ENCODE measurements at places on chromosomes 2 and 18.

DNA sequence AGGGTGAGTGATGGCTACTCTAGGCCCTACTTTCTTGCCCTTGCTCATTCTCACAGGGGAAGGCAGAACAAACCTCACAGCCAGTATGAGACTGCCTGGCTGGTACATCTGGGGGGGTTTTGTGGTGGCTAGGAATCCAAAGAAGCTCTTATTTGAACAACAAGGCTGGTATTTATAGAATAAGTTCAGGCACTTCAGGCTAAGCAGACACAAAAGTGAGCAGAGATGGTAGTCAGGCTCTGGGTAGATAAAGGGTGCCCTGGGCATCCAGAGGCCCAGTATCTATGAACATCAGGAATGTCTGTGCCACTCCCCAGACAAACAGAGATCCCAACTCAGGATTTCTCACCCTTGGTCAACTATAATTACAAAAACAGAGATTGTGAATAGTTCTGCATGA lies 57.2 kb upstream of the RTN4 start:
- DNase-seq = no peak

GRCh38 chr18:31498574-31499524 lies 872 bp downstream of the DSG2 start:
- no peak for DNase-seq

- no peak for DNase-seq
Observed at GRCh38 chr2:115874427-115874826, 1432.0 kb downstream of the DPP10 start.

- DNase-seq = no peak
Observed at GRCh38 chr18:56003009-56003719, 415.2 kb upstream of the TCF4 start.

DNA sequence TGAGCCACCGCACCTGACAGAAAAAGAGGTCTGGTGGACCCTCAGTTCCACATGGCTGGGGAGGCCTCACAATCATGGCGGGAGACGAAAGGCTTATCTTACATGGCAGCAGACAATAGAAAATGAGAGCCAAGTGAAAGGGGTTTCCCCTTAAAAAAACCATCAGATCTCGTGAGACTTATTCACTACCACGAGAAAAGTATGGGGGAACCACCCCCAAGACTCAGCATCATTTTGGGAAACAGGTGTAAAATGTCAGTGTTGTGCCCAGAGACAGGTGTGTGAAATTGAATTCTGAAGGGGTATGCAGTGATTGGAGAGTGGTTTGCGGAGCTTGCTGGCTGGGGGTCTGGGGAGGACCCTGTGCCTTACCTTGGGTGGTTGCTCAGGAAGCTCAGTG lies 4.6 kb upstream of the D2HGDH start:
- no peak for DNase-seq

DNA sequence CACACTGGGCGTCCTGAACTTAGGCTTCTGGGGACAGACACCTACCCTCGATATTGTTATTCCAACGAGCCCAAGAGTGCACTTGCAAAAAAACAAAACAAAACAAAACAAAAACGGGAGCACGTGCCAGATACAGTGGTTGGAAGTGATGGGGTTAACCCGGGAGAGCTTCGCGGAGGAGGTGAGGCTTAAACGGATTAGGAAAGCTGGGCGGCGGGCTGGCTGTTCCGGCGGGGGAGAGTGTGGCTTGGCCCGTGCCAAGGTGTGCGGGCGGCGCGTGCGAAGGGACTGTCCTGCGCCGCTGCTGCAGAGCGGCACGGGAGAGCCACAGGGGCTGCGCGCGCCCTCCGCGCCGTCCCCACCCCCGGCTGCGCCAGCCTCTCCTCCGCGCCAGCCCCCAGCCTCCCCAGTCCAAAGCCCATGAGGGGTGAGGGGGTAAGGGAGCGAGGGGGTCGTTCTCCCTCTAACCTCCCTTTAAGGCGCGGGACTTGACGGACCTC lies 1.5 kb upstream of the SLC30A3 start:
- no peak for DNase-seq

DNA sequence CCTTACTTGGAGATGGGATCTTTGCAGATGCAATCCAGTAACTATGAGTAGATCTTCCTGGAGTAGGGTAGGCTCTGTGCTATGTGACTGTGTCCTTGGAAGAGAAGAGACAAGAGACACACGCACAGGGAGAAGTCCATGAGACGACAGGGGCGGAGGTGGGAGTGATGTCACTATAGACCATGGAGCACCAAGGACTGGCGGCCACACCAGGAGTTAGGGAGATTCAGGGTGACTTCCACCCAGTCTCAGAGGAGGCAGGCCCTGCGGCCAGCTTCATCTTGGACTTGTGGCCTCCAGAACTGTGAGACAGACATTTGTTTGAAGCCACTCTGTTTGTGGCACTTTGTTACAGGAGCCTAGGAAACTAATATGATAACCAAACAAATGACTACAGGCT lies 177.8 kb downstream of the INHBB start:
- DNase-seq = no peak

- DNase-seq = no peak
Observed at GRCh38 chr18:70982292-70982691, 693.4 kb downstream of the SOCS6 start.

DNA sequence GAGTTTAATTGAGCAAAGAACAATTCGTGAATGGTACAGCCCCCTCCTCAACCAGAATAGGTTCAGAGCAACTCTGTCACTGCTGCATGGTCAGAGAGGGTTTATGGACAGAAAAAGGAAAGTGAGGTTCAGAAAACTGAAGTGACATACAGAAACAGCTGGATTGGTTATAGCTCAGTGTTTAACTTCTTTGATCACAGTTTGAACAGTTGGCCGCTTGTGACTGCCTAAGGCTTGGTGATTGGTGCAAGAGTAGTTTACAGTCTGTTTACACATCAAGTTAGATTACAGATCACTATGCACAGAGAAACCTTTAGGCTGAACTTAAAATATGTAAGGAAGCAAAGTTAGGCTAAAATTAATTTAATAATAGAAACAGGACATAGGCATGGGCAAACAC lies 459.2 kb downstream of the KCNJ3 start:
- no peak for DNase-seq

DNA sequence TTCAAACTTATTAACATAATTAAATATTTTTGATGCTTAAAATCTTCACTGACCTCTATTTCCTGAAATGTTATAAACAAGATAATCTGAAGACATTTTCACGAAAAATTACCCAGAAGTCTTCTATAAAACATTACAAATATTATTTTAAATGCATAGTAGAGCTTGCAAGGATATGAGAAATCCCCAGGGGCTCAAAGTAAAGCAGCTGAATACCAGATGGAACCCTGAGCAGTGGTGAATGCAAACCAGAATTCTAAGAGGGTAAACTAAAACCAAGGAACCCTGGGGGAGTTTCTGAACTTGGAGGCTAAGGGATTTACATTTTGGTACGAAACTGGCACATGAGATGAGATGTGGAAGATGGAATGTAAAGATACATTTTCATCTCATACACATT lies 83.6 kb downstream of the FSHR start:
- no peak for DNase-seq

DNA sequence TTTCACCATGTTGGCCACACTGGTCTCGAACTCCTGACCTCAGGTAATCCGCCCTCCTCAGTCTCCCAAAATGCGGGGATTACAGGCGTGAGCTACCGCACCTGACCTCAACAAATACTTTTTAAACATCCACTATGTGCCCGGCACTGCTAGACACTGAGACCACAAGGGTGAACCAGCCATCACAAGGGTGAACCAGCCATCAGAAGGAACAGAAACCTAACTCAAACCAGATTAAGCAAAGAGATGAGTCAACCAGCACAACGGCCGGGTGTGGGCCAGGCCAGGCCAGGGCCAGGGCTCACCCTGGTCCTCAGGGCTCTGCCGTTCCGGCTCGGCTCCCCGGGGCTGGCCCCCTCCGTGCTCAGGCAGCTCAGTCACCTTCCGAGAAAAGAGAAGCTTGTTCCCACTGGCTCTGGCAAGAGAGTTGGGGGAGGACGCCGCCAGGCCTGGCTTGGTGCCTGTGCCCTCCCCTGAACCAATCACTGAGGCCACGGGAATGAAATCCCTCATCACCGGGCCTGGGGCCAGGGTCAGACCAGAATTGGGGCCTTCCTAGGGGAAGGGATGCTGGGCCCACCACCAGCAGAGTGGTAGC lies 4.4 kb downstream of the TEX44 start:
- no peak for DNase-seq

DNA sequence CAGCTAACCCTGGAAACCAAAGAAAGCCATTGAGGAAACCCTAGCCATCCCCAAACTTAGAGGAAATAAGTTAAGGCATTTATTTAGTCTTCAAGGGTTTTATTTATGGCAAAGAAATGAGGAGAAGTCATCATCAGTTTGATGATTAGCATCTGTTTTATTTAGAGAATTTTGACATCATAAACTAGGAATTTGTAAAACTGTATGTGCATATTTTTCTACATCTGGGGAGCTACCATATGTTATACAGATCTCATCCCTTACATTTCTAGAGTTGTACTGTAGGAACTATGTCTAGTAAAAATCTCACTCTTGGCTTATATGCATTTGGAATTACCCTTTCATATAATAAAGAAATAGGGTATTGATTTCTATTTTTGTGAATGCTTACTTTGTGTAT lies 48.7 kb downstream of the FMNL2 start:
- DNase-seq = no peak

DNA sequence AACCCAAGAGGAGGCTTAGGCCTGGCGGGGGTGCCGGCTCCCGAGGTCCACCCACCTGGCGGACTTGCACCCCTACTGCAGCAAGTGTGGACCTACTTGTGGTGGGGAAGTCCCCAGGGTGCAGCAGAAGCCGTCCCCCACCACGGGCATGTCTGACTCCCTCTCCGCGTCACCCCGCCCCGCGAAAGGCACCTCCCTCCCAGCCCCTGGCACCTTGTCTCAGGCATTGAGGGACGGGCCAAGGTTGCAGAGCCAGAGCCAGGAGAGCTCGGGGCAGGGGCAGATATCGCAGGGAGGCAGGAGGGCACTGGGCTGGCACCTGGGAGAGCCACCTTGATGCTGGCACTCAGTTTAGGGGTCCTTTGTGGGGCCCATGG lies 19.0 kb downstream of the CROCC2 start:
- no peak for DNase-seq

DNA sequence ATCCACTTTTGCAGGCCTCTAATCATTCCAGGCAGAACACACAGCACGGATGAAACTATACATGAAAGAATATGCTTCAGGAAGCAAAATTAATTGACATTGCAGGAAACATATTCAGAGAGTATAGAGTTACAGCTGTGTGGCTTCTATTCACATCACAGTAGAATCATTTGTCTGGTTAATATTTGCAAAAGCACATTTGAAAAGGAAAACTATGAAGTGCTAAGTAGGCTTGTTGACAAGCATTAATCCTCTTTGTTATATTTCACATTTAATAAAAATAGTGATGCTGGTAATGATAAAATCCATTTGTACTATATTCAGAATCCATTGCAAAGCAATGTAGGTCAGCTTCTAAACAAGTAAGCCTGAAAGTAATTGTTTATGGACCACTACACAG lies 32.2 kb upstream of the PIK3C3 start:
- no peak for DNase-seq

DNA sequence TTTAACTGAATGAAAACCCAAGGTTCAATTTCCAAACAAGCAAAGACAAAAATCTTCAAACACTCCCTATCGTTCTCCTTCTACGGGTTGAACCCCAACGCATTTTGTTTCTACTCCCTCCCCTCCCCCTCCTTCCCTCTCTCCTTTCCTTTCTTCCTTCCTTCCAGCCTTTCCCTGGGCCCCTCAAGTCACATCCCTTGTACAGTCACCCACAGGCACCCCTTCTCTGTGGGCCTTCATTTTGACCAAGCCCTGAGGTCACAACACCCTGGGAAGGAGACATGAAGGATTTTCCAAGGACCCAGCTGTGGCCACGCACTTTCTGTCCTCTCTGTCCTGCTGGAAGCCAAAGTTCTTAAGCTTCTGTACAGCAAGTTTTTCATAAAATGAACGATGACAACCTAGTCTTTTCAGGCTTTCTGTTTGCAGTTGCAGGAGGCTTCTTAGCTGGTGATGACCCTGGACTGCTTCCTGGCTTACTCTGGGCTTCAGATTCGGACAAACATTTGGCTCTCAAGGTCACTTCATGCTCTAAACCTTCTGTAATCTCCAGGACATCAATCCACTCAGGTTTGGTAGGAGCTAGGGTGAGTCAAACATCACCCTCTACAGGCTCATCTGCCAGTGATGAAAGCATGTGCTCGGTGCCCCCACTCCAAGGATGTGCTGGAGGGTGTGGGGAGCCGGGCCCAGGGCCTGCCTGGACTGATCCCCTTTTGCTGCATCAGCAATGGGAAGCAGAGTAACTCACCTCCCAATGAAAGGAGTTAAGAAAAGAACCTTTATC lies 25.5 kb downstream of the TMEM247 start:
- no peak for DNase-seq

DNA sequence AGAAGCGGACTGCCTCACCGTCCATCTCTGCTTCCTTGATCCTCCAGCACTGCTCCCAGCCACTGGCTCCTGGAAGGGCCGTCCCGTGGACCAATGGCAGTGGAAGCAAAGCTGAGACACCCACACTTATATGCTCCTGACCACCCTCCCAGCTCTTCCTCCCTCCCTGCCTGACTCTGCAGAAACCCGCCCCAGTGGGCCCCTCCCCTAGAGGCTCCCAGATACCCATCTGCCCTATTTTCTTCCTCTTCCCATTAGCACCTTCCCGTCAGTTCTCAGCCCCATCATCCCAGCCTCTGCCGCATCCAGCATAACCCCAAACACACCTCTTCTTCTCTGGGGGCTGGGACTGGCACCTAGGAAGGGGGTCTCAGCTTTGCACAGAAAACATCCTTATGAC lies at the start of gene CLEC4F:
TSS of gene CLEC4F (minus strand) at position 101 of the 400 bp plus-strand sequence. CDS start at position 25, 76 bp downstream.
- DNase-seq = no peak

- no peak for DNase-seq
Observed at GRCh38 chr2:10375570-10376281, 72.4 kb downstream of the ODC1 start.

GRCh38 chr2:145324748-145325147 lies 804.8 kb upstream of the ZEB2 start:
- DNase-seq = no peak

DNA sequence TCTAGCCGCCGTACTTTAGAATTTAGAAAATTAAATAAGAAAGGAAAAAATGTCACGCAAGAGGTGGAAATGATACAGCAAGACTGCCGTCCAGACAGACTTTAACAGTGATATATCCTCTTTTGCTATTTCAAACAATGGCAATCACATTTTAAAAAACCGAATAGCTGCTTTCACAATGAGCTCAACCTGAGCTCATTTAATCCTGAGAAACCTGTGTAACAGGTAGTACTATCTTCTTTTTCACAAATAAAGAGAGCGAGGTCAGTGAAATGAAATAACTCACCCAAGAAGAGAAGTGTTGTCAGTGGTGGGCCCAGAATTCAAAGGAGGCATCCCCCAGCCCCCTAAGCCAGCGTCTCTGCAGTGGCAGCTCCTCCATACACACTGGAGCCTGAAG lies 60.7 kb upstream of the DAPL1 start:
- no peak for DNase-seq
